ENCODE measurements at places on chromosomes 12 and 14.

- DNase-seq = no peak
Observed at GRCh38 chr12:89244536-89244935, 107.8 kb downstream of the DUSP6 start.

GRCh38 chr12:90951432-90952105 lies 3.4 kb downstream of the CCER1 start:
- no peak for DNase-seq

GRCh38 chr14:94110552-94111181 lies at the start of gene IFI27:
IFI27 (plus strand) TSS chr14:94110736.
- DNase-seq = no peak

GRCh38 chr14:103281496-103282231 lies 52.4 kb upstream of the EIF5 start:
- peak; percentile 66 for DNase-seq

GRCh38 chr14:67574806-67575205 lies 25.3 kb downstream of the PIGH start:
- DNase-seq = no peak

DNA sequence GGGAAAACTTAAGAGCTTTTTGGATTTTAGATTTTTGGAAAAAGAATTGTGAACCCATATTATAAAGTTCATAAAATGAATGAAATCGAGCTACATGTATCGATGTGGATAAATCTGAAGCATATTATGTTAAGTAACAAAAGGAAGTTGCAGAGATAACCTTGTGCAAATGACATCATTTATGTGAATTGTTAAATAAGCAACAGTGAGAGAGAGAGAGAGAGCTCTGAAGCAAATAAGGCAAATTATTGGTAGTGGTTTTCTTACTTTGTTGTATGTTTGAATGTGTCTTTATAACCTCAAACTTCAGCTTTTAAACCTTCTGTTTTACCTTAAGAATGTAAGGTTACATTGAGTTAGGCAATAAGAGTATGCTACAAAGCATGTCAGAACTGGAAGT lies 78.8 kb downstream of the ERC1 start:
- no peak for DNase-seq

DNA sequence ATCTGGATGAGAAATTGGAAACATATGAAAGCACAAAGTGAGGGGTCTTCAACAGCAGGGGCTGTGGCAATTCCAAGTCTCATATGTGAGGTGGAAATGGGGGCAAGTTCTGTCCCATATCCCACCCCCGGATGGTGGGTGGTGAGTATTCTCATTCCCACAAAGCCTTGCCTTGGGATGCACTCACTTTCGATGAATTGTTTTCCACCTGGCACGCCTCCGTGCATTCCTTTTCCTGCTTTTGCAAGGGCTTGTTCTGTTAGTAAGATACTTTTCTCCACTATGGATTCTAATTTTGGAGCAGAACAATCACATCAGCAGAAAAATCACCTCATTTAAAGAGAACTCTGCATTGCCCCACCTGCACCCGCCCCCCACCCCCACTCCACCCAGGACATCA lies 3.1 kb downstream of the LACRT start:
- no peak for DNase-seq

- DNase-seq = no peak
Observed at GRCh38 chr12:89947437-89948270, 239.0 kb upstream of the ATP2B1 start.

DNA sequence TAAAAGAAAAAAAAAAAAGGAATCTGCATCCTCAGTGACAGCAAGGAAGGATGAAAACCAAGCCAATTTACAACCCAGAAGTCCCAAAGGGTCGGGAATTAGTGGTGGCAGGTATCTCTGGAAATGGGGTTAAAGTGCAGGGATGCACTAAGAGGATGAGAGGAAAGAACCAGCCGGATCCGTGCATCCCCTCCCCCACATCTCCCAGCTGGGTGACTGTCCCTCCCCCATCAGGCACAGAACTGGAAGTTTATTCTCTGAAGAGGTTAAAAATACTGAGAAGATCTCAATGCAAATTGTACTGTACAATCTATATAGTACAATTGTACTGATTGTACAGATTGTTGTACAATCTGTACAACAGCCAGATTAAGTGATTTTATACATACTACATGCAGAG lies 15.4 kb downstream of the CLMN start:
- no peak for DNase-seq

GRCh38 chr14:79383031-79383430 lies 828.3 kb downstream of the DIO2 start:
- no peak for DNase-seq

DNA sequence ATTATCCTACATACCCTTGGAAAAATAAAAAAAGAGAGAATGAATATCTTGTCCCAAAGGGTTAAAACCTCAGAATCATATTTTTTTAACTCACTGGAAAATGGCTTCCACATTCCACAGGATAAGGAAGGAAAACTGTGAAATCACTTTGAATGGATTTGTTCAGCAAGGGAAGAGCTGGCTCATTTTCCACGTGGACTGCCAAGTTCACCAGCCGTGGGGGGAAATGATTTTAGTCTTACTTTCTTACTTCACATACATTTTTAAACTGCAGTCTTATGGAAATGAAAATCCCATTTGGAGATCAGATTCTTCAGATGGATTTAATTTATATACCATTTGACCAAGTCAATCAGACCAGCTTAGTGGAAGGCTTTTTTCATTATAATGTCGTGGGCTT lies 29.9 kb upstream of the AEBP2 start:
- no peak for DNase-seq

DNA sequence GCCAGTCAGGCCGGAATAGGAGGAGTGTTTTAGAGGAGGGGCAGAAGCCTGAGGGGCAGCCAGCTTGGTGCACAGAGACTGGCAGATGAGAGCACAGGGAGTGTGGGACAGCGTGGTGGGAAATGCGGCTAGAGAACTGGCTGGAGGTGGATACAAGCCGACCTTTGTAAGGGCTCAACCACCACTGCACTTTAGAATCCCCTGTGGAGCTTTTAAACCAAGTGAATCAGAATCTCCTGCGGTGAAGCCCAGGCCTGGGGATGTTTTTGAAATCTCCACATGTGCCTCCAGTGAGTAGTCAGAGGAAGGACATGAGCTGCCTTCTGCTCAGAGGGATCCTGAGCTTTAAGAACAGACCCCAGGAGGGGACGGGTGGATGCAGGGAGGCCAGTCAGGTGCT lies 10.9 kb upstream of the PCED1B start:
- DNase-seq = peak; percentile 95

DNA sequence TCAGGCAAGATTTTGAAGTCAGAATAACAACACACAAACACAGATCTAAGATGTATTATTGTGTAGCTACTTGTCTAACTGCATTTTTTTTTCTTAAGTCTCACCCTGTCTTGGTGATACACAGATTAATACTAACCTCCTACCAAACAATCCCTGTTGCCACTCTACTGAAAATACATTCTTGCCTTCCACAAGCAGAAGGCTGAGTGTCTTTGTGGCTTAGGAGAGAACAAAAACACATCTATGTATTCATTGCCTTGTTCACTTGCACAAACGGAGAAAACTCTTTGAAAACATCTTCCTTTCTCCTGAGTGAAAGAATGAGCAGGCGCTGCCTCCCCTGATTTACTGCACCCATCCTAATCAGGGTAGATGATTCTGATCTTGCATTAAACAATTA lies 642.2 kb downstream of the DIO2 start:
- DNase-seq = no peak

- peak; percentile 73 for DNase-seq
Observed at GRCh38 chr12:115341442-115341841, 657.5 kb upstream of the TBX3 start.

DNA sequence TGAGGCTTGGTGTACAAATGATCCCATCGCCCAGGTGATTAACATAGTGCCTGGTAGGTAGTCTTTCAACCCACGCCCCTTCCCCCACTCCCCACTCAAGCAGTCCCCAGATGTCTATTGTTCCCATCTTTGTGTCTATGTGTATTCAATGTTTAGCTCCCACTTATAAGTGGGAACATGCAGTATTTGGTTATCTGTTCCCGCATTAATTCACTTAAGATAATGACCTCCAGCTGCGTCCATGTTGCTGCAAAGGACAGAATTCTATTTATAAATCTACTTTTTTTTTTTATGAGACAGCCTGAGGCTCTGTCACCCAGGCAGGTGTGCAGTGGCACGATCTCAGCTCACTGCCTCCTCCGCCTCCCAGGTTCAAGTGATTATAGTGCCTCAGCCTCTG lies 15.7 kb downstream of the SPX start:
- no peak for DNase-seq

DNA sequence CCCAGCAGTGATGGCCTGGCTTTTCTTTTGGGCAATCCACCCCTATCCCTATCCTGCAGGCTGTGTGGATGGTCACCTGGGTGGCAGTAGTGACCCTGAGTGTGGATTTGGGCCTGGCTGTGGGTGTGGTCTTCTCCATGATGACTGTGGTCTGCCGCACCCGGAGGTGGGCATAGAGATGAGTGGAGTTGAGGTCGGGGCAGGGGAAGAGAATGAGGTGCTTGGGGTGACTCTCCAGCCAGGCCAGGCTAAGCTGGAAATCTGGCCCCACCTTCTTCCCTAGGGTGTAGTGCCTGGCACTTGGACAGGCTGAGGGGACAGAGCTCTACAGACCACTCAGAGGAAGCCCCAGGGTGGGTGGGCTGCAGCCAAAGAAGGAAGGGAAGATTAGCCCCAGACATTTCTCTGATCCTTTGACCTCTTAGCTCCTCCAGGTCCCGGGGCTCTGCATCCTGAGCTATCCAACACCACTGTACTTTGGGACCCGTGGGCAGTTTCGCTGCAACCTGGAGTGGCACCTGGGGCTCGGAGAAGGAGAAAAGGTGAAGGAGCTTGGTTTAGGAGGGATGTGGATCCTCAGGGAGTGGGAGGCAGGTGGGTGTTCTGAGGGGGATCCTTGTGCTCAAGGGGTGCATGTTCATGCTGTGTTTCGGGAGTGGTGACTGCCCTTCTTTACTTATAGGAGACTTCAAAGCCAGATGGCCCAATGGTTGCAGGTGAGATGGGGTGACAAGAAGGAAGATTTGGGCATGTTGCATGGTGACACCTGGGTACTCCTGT lies 8.4 kb downstream of the B4GALNT1 start:
- no peak for DNase-seq

GRCh38 chr12:118188690-118189371 lies 52.9 kb downstream of the PEBP1 start:
- DNase-seq = peak; percentile 60

GRCh38 chr12:79983492-79983891 lies 48.6 kb upstream of the PPP1R12A start:
- DNase-seq = no peak

GRCh38 chr14:74394549-74394948 lies 31.5 kb downstream of the SYNDIG1L start:
- DNase-seq = no peak

DNA sequence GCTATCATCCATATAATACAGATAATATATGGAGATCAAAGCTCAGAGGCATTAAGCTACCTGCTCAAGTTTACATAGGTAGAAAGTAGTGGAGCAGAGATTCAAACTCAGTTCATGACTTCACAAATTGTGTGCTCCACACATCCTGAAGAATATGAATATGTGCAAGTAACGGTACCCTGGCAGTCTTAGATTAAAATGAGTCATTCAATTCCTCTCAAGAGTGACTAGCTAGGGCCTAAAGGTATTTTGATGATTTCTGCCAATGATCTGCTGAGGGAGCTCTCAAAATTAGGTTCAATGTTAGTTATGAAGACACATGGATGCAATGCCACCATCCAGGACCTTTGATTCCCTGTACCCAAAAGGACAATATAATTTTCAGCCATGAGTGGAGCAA lies 58.9 kb downstream of the GRIP1 start:
- DNase-seq = no peak

DNA sequence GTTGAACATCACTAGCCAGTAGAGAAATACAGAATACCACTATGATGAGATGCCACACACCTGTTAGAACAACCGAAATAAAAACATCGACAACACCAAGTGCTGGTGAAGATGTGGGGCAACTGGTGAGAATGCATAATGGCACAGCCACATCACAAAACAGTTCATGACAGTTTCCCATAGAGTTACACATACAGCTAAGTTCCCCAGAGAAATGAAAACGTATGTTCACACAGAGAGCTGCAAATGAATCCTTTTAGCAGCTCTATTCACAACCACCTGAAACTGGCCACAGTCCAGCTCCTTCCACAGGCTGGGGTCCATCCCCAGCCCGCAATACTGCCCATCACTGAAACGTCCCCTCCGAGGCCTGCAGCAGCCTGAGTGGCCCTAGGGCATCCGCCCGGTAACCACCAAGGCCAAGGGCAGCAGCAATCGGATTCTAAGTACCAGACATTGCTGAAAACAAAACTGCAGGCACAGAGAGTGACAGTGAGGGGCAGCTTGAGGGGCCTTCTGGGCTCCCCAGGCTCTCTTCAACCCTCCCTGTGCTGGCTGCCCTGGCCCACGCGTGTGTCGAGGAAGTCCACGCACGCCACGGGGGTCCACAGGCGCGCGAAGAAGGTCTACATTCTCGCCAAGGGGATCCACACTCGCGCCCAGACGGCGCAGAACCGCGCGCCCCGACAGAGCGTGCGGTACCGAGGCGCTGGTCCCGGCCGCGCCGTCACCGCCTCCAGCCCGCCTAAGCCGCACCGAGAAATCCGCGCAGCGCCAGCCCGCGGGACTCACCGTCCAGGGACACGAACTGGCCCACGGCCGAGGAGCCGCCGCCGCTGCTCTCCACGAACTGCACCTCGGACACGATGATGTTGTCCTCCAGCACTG lies 903 bp downstream of the BRF1 start:
- no peak for DNase-seq

DNA sequence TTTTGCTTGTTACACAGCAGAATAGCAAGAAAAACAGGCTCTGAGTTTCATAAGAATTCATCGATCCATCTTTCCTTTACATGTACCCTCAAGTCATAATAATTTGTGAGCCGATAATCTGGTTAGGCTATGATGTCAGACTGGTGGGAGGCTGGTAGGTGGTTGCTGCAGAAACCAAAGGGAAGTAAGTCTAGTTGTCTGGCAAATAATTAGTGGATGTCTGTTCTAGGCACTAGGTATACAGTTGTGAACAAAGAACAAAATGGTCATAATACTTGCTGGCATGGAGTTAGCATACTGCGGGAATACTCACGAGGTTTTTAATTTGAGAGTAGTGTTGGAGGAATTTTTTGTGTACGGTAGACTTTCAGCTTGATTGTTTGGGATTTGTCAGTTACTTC lies 8.8 kb downstream of the SUSD6 start:
- no peak for DNase-seq

- DNase-seq = no peak
Observed at GRCh38 chr14:97539884-97540283, 742.7 kb downstream of the VRK1 start.

DNA sequence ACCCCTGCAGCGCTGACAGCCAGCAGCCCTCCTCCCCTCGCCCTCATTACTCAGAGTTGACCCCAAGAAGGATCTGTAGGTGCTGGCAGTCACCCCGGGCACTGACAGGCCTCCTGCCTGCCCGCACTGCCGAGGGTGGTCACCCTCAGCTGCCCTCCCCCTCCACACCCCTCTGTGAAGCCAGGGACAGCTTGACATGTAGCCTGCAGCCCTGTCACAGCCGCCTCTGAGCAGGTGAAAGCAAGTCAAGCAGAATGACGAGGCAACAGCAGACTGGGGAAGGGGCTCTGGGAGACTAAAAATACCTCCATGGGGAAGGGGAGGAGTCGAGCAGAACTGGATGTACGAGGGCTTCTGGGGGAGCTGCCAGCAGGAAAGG lies 178.1 kb downstream of the DPF3 start:
- no peak for DNase-seq
